Uterine smooth muscle cell (primary cell): ENCODE measurements at places on chromosomes 2 and 18. TPM values are rescaled to one million over a fixed set of nuclear protein-coding genes. Genes with fewer than 3 reads are reported as not detected.

Gene LOXL3
- total RNA-seq: 12.1 and 28.0 TPM in 2 replicates

Gene PRSS56
- total RNA-seq: not detected in 2 replicates

Gene SLC8A1
- total RNA-seq: 53.6 and 90.3 TPM in 2 replicates

Gene LRRTM4
- not detected in 2 replicates for total RNA-seq

Gene GPBAR1
- 0.12 TPM in 1 of 2 replicates, not detected in the other for total RNA-seq

Gene SCN9A
- total RNA-seq: 24.0 and 43.0 TPM in 2 replicates

Gene CYP27A1
- 12.7 and 25.1 TPM in 2 replicates for total RNA-seq

Gene SPEG
- total RNA-seq: 38.8 and 60.6 TPM in 2 replicates

Gene UGT1A6
- total RNA-seq: not detected in 2 replicates

Gene ANKRD30B
- 0.12 and 0.55 TPM in 2 replicates for total RNA-seq

Gene NR4A2
- total RNA-seq: 0.11 and 0.25 TPM in 2 replicates

Gene ACTG2
- total RNA-seq: 2.9 and 6.2 TPM in 2 replicates

Gene CYP1B1
- 2.7 and 4.0 TPM in 2 replicates for total RNA-seq

Gene CACNB4
- total RNA-seq: 0.33 and 0.87 TPM in 2 replicates

Gene ASPRV1
- 0.11 and 0.12 TPM in 2 replicates for total RNA-seq

Gene CARF
- 4.0 and 7.0 TPM in 2 replicates for total RNA-seq

Gene CYP26B1
- total RNA-seq: 0.33 and 0.37 TPM in 2 replicates

Gene FSHR
- total RNA-seq: not detected in 2 replicates

Gene NETO1
- total RNA-seq: not detected in 2 replicates

Gene ELAC1
- 6.1 and 7.0 TPM in 2 replicates for total RNA-seq

Gene LOXHD1
- total RNA-seq: not detected in 2 replicates

Gene REG3A
- total RNA-seq: not detected in 2 replicates

Gene BOK
- 10.6 and 13.6 TPM in 2 replicates for total RNA-seq

Gene DPP10
- not detected in 2 replicates for total RNA-seq

Gene IL1RL2
- 1.4 and 1.7 TPM in 2 replicates for total RNA-seq

Gene C2orf72
- 0.12 and 0.22 TPM in 2 replicates for total RNA-seq

Gene CDH2
- 46.3 and 107 TPM in 2 replicates for total RNA-seq

Gene MARCO
- not detected in 2 replicates for total RNA-seq

Gene CHMP1B
- total RNA-seq: 50.7 and 58.0 TPM in 2 replicates

Gene TDRD15
- not detected in 2 replicates for total RNA-seq

Gene KCTD1
- total RNA-seq: 7.4 and 11.2 TPM in 2 replicates

Gene CPS1
- total RNA-seq: 12.2 and 21.2 TPM in 2 replicates

Gene ADD2
- total RNA-seq: 0.37 and 0.55 TPM in 2 replicates

Gene FEV
- not detected in 2 replicates for total RNA-seq

Gene KCNE4
- total RNA-seq: 12.6 and 13.9 TPM in 2 replicates

Gene SPOPL
- total RNA-seq: 20.9 and 21.4 TPM in 2 replicates

Gene RNF152
- total RNA-seq: 9.3 and 15.4 TPM in 2 replicates
